ENCODE measurements at places on chromosomes 2 and 18.

DNA sequence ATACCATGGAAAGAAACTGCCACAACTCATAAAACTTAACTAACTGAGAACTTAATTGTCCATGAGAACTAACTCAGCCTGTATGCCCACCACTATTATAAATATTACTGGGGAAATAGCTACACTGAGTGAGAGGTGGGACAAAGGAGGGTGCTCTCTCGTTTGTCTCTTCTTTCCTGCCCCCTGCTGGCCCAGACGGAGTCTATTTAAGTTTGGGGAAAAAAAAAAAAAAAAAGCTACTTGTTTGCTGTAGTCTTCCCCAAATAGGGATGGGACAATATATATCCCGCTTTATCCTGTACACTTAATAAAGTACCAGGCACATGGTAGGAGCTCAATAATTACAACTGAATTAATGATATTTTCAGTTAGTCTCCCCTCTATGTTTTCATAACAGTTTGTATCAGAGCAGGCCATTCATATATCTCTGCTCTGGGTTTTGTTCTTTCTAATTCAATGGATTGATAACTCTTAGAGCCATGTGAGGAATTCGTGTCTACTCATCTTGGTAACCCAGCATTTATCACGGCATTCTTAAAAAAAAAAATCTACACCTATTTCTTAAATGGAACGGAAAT, 647.6 kb upstream of the PKDCC start:
- no peak for DNase-seq

DNA sequence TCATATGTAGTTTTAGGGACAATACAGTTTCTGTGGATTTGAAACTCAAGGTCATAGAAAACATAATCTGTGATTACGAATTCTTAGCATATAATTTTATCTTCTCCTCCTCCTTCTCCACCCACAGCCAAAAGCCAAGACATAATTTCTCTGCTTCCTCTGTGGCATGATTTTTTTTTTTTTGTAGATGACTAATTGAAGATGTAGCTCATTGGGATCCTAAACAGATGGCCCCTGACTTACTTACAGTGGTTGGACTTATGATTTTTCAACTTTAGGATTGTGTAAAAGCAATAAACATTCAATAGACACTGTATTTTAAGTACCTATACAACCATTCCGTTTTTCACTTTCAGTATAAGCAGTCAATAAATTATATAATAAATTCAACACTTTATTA, 42.3 kb downstream of the FSIP2 start:
- DNase-seq: no peak

- DNase-seq: no peak
Observed at GRCh38 chr2:23294238-23294637, 90.7 kb upstream of the KLHL29 start.

DNA sequence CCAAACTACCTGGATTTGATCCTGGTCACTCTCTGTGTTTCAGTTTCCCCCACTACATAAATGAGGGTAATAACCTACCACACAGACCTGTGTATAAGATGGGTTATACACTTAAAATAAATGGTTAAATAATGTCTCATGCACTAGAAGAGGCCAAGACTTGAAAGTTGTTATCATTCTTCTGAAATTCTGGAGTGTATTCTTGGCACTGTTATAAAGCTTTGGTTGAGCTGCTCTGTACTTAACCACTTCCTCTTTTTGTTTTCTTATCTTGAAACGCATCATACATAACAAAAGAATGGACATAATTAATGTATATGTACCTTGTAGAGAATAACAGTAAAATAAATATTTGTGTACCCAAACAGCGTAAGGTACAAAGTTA, 281.0 kb downstream of the AFF3 start:
- no peak for DNase-seq

- DNase-seq: no peak
Observed at GRCh38 chr2:94992360-94992759, 33.1 kb upstream of the MAL start.

- DNase-seq: no peak
Observed at GRCh38 chr2:7060631-7061449, 143.6 kb downstream of the RNF144A start.

DNA sequence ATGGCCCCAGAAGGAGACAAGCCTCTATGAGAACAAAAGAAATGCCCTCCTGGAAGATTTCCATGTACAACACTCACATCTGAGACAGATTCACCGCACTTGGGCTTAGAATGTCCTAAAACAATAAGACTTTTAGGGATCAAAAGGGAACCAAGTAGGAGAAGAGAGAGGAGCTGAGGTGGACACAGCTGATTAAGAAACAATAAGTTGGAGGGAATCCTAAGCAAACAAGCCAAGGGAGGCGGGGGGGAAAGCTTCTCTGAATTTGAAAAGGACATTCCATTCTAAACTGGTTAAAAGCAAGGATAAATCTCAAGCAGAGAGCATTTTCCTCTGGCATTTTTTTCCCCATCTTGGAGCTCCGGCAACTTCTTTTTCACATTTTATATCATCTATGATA, 9.9 kb downstream of the ACVR1 start:
- no peak for DNase-seq

DNA sequence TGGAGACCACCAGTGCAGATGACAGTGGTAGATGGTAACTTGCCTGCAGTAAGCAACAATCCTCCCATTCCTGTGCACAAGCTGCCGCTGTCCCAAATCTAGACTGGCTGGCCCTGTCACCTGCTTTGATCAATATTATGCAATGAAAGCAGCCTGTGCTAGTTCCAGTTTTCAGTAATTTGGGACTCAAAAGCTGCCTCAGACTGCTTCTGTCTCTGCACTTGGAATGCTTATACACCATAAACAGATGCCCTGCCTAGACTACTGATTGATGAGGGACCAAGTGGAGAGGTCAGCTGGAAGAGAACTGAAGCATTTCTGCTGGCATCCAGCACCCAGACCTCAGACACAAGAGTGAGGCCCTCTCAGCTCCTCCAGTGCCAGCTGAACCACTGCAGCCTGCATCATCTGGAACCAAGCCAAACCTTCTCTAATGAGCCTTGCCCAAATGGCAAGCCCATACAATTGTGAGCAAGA, 24.9 kb downstream of the CCBE1 start:
- DNase-seq: no peak

DNA sequence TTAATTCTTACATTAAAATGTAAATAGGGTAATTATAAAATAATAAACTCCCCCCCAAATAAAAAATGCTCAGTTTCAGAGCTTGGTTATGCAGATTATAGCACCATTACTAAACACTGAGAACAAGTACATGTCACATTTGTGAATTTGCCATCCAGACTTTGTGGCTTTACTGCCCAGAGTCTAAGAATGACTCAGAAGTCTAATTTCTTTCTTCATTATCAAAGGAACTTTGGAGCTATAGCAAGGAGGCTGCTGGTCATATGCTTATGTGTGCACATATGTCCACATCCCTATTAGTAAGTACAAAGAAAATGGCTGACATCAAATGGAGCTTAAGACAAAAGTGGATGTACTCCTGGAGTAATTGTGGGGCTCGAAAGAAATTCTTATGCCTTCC, 248.5 kb upstream of the SESTD1 start:
- no peak for DNase-seq

- peak; percentile 60 for DNase-seq
Observed at GRCh38 chr18:13629841-13630715, 96.3 kb downstream of the FAM210A start.

DNA sequence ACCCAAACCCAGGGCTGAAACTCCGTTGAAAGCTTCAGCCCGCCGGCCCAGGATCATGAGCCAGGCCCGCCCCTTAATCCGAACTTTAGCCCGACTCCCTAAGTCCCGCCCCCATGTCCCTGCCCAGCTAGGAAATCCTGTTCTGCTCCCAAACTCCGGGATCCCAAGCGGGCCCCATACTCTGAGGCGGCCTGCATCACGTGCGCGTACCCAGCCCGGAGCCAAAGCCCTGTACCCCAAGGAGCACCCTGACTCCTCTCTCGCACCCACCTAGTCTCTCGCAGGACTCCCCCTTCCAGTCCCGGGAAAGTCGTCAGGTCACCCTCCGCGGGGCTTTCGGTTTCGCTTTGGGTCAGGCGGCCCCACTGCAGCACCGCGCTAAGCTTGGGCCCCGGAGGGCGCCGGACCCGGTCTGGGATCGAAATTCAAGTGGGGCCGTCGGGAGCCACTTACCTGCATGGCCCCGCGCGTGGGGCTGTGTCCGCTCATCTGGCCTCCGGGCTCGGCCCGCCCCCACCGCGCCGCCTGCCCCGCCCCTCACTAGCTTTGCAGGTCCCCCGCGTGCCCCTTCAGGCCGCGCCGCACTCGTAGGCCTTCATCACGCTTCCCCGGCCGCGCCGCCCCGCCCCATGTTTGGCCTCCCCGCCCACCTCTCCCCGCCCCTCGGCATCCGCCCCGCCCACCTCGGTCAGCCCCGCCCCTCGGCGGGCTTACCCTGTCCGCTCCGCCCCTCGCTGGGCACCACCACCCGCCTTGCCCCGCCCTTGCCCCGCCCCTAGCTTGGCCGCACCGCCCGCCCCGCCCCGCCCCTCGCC, at the start of gene DNPEP:
Gene DNPEP, minus strand, starts transcription at position 607 of the 815 bp plus-strand sequence. Its CDS starts 118 bp downstream, at position 489.
- peak; percentile 94 for DNase-seq

GRCh38 chr2:161265874-161266273, 42.4 kb upstream of the PSMD14 start:
- no peak for DNase-seq

GRCh38 chr2:142796161-142796560, 81.3 kb upstream of the KYNU start:
- DNase-seq: no peak

GRCh38 chr18:78542204-78542603, 437.4 kb upstream of the SALL3 start:
- DNase-seq: no peak

DNA sequence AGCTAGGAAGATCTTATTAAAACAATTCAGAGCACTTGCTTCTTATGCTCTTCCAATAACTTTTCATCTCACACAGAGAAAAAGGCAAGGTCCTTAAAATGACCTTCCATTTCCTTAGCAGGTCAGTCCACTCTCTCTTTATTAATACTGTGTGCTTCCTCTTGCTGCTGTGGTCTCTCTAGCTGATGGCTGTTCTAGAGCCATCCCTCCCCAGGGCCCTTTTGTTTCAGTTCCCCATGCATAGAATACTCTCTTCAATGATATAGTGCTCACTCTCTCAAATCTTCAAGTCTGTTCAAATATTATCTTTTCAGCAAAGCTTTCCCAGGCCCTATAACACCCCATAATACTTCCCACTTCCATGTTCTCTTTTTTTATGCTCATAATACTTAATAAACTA, 469.3 kb downstream of the METTL4 start:
- no peak for DNase-seq

- no peak for DNase-seq
Observed at GRCh38 chr2:70024284-70024683, 62.9 kb upstream of the ASPRV1 start.

- no peak for DNase-seq
Observed at GRCh38 chr2:44579115-44579836, 217.5 kb downstream of the CAMKMT start.

DNA sequence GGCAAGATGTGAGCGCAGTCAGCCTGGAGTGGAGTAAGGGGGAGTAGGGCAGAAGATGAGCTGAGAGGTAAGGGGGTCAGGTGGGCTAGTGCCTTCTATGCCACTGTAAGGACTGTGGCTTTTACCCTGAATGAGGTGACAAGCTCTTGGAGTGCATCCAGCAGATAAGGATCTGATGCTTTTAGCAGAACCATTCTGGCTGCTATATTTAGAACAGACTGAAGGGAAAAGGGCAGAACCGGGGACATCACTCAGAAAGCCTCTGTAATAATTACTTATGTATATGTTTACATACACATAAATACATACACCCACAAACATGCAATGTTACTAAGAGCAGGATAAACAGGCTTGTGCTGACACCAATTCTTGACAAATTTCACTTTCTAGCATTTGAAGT, 124.8 kb downstream of the DTNB start:
- DNase-seq: no peak

DNA sequence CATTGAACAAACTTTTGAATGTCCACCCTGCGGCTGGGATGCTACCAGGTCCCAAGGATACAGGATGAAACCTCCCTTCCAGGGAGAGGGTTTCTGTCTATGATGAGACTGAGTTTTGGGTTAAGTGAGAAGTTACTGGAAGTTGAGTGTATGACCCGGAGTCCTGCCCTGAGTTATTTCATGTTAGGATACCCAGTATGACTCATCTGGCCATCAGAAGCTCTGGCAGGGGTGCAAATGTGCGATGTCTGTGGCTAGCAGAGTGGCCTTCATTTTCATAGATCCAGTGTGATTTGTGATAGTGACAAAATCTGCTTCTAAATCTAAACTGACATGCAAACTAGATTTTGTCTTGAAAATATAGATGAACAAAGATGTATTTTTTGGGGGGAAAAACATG, 55.3 kb downstream of the KCTD1 start:
- DNase-seq: no peak

- no peak for DNase-seq
Observed at GRCh38 chr18:11994703-11995444, 13.6 kb downstream of the IMPA2 start.

All from naive thymus-derived CD8-positive, alpha-beta T cell (primary cell).